Right renal cortex interstitium (tissue), 3 donors: ENCODE measurements at places on chromosomes 2 and 18. TPM values are rescaled to one million over a fixed set of nuclear protein-coding genes. Genes with fewer than 3 reads are reported as not detected.

The PLB1 gene
- 1.7 TPM for polyA plus RNA-seq

The COL4A4 gene
- 64.2 TPM for polyA plus RNA-seq

GRCh38 chr18:62438018-62438329, 84.9 kb upstream of the ZCCHC2 start:
- DNase-seq = no peak

GRCh38 chr2:134250840-134251461, 2.9 kb upstream of the MGAT5 start:
- DNase-seq = no peak

- no peak for DNase-seq
These were observed 21.3 kb downstream of the FER1L5 start for GRCh38 chr2:96663829-96664228.

DNA sequence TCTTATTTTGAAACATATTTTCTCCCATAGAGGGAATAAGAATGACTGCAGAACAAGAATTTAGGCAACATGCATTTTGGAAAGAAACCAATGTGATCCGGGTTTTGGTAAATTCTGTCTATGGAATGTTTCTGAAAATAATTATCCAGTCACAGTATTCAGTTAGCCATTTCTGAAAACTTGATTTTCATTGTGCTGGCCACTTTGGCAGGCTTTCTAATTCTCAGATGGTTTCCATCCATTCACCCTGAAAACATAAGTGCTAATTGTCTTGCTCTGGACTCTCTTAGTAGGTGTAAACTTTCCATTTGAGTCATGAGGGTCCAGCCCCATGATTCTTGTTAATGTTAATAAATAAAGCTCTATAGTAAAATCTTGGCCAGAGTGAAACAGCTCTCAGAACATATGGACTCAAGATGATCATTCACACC, 176.5 kb downstream of the RBM43 start:
- no peak for DNase-seq

GRCh38 chr18:11981192-11981542, at the start of gene IMPA2:
TSS of gene IMPA2 (plus strand) at chr18:11981507. CDS start at chr18:11981670, 163 bp downstream.
- DNase-seq = no peak

GRCh38 chr2:95386031-95386430, 16.5 kb upstream of the FAHD2A start:
- no peak for DNase-seq

DNA sequence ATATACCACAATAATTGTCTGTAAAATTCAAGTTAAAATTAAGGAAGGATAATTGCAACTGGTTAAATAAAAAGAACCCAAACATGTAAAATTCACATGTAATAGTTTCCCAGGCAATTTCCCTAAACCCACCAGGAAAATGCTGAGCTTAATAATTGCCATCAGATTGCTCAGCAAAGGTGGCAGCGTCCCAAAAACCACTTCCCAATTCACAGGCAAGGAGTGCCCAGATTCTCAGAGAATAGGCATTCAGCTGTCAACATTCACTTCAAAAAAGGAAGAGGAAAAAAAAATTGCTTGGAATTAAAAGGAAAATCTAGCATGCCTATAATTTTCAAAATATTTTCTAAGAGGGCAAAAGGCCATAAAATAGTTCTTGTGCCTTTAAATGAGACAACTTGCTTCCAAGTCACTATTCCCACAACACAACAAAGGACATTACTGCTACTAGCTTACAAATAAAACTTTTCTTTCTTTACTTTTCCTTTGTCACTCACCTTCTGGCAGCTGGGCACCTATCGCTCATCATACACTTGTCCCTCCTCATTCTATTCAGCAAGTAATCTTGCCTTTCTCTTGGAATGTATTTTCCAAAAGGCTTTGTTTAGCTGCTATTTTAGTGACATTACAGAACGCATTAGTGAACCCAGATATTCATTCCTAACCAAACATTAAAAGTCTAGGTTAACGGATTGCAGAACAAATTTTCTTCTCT, 15.2 kb downstream of the SRBD1 start:
- no peak for DNase-seq

DNA sequence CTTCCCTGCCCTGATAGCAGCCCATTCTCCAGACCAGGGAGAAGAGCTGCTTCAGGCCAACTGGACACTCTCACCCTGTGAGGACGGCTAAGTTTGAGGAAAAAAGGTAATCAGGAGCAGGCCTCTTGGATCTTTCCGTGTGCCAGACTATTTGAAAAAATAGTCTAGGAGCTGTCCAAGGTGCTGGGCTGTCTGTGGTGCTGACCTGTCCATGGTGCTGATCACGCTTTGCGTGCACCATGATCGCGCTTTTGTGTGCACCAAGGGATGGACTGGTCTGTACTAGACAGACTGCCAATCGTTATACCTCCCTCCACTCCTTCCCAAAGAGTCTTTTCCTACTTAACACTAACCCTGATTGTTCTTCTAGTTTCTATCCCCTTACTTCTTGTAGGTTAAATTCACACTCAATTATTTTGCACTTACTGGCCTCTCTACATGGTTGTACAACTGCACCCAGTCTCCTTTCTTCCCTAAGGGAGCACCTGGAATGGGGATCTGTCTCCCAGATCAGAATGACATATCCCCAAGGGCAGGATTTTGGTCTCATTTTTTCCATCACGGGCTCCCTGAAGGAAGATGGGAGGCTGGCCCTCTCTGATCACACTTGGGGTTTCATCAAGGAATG, 295.4 kb downstream of the CELF4 start:
- DNase-seq = peak; percentile 76

The POU3F3 gene
- 83.9 TPM for polyA plus RNA-seq

DNA sequence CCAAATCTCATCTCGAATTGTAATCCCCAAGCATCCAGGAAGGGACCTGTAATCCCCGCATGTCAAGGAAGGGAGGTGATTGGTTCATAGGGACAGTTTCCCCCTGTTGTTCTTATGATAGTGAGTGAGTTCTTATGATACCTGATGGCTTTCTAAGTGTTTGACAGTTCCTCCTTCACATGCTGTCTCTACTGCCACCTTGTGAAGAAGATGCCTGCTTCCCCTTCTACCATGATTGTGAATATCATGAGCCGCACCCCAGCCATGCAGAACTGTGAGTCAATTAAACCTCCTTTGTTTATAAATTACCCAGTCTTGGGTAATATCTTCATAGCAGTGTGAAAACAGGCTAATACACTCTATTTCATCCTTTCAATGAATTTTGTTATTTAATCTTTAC, 446.7 kb downstream of the RNF144A start:
- no peak for DNase-seq

The MYCN gene
- polyA plus RNA-seq = 28.5 TPM

The MALL gene
- polyA plus RNA-seq = 14.9 TPM

DNA sequence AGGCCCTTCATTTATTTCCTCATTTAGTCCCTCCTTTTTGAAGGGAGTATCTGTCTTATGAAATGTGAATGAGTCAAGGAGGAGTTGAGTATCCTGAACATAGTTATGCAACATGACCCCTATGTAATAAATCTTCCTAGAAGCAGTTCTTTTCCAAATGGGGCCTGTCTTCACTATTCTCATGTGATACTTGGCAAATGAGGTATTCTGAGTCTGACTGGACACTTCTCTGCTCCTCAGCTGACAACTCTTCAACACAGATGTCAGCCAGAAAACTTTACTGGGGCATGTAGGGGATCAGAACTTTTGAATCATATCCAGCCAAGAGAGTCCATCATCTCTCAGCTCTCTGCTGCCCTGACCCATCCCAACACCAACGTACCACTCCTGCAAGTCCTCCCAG, 291.6 kb downstream of the ZNF385B start:
- no peak for DNase-seq

DNA sequence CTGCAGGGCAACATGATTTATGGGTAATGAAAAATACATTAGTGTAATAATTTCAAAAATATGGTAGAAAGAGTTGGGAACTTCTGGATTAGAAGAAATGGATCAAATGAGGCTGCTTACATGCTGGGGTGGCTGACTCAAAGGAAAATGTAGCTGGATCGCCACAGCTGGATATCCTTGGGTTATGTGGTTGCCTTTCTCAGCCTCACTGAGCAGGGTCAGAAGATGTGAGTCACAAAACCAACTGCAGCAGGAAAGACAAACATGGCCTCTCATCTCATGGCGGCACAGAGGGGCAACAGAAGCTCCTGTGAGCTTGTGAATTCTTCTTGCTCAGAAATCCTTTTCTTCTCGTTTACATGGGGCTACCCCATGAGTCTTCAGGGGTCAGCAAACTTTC, 317.1 kb upstream of the SPRED2 start:
- DNase-seq = no peak

DNA sequence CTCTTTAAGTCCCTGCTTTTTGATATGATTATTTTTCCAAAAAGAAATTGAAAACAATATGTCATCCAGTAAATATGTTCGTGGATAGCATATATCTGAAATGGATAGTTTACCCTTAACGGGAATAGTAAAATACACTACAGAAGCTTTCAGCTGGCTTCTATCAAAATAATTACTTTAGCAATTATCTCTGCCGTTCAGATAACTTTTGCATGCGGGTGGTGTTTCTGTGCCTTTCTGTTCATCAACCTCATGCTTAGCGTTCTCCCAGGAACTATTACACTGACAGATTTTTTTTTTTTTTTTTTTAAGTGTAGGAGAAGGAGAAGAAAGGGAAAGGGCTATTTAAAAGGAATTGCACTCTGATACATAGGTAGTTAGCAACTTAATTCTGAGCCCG, 53.6 kb downstream of the TSHZ1 start:
- no peak for DNase-seq

DNA sequence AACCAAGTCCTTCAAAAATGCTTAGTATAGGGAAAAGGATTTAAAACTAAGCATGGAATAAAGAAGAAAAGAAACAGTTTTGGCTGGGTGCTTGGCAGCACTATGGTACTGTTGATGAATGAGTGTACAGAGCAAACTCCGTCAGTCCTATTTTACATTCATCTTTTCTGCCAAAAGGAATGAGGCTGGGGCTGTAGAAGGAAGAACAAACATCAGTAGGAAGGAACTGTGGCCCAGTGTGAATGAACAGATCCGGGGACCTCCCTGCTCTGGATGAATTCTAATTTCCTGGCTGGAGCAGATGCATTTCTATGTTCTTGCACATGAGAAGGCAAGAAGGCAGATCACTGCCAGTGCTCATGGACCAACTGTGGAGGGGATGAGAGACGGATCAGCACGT, 474.0 kb upstream of the MEIS1 start:
- DNase-seq = no peak
